ENCODE measurements at places on chromosomes 12 and 14. TPM values are rescaled to one million over a fixed set of nuclear protein-coding genes. Genes with fewer than 3 reads are reported as not detected.

ADCY4 gene
- total RNA-seq = 0.84 TPM

ERP27 gene
- total RNA-seq = not detected

IRAK3 gene
- 0.37 TPM for total RNA-seq

TAS2R19 gene
- 5.2 TPM for total RNA-seq

MYF5 gene
- total RNA-seq = not detected

DNA sequence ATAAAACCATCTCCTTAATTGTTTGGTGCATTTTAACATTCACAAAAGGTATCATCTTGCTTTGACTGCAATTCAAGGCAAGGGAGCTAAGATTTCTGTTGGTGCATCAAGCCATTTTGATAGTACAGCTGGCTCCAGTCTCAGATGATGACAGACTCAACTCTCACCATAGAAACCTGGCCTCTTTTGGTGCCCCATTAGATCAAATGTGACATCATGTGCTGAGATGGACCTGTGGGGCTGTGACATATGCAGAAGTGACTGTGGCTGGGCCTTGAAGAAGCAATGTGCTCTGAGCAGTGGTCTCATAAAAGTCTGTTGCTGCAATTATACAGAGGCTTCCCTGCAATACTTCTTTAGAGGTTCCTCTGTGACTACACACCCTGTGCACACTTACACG is 88.4 kb downstream of the SLC2A13 start:
- no peaks in the 10 kb centered on the region for H3K4me1 ChIP-seq
- no peaks in the 10 kb centered on the region for H3K27me3 ChIP-seq
- H3K27ac ChIP-seq = no peak overlapping the region
- no peak for DNase-seq
- H3K36me3 ChIP-seq = no peaks in the 10 kb centered on the region
- H3K4me3 ChIP-seq = no peak overlapping the region

DNA sequence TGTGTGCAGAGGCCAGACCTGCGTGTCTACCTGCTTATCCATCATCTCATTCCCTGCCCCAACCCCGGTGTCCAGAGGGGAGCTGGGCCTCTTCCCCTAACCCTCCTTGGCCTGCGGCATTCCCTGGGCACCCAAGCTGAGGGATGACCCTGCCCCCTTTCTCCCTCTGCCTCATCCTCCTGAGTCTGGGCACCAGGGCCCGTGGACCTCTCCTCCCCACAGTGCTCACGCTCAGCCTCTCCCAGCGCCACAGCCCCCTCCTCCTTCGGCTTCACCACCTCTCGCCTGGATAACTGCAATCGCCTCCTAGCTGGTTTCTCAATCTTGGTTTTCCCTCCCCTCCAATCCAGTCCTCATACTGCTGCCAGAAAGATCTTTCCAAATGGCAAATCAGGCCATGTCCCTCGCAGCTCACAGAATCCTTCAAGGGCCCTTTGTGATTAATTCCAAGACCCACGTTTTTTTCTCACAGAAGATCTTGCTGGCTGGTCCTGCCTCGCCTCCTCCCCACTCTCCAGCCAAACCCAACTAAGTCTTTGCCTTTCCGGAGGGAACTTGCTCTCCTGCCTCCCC is 16.2 kb downstream of the IRF2BPL start:
- H3K27me3 ChIP-seq = no peaks in the 10 kb centered on the region
- H3K36me3 ChIP-seq = no peaks in the 10 kb centered on the region
- no peak overlapping the region for H3K27ac ChIP-seq
- peaks cover 5% of the 10 kb centered on the region for H3K4me1 ChIP-seq

GRCh38 chr12:6229224-6230218 is 29.3 kb downstream of the CD9 start:
- H3K27ac ChIP-seq = no peak overlapping the region
- no peak overlapping the region for H3K4me3 ChIP-seq
- no peaks in the 10 kb centered on the region for H3K27me3 ChIP-seq
- H3K4me1 ChIP-seq = no peaks in the 10 kb centered on the region
- no peak for DNase-seq
- no peaks in the 10 kb centered on the region for H3K36me3 ChIP-seq

DNA sequence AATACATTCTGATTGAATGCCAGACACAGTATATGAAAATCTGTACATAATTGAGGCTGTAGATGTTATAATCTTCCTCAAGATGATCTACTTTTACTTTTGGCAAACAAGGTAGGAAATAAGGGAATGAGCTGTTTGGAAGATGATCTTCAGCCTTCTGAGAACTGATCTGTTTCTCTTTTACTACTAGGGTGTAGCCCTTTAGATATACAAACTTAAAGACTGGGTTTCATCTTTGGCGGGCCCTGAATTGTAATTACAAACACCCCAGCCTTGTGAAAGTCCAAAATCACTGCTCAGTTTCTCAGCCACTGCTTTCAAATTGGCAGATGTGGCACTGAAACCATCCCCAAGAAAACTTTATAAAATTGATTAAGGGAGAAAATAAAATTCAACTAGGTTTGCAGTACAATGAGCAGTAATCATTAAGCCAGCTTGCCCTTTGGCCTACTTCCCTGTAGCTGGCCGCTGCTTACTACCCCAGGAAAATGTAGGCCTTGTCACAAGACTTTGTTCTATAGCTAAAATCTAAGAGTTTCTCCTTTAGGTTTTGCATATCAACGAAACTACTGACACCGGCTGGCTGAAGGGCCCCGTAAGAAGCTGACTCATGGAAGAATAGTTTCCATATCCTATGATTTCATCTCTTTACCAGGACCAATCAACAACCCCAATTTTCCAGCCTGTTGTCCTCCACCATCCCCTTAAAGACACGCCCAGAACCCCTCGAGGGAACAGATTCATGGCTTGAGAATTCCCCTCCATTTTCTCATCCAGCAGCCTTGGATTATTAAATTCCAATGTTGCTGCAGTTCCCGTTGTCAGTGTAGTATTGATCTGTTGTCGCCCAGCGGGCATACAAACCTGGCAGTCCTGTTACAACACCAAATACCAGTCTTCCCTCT is 210.8 kb downstream of the PCNX1 start:
- H3K27ac ChIP-seq = peak overlapping the region; percentile 18
- DNase-seq = peak; percentile 66
- H3K4me1 ChIP-seq = peaks cover 9% of the 10 kb centered on the region
- H3K36me3 ChIP-seq = no peaks in the 10 kb centered on the region

DNA sequence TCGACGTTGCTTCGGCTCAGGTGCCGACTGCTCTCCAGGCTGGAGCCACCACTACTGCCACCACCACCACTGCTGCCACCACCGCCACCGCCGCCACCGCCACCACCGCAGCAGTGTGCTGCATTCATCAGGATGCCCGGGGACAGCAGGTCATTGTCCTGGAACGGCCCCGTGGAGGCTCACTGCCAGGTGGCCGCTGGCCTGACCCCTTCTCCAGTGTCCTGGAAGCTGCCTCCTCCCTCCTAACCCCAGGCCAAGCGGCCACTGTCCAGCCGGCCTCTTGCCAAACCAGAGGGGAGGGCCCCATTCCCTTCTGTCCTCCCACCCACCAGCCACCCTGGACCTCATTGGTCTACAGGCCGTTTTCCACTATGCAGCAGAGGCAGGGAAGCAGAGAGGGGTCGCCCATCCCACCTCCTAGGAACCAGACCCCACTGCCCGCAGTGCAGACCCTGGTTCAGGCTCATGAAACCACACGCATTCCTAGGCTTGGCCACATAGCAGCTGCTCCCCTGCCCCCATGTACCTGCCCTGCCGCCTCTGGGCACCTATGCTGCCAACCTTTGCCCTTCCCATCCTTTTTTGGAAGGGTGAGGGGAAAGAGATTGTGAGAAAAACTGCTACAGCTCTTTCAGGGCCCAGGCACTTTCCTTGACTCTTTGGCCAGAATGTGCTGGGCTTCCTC is 15.2 kb downstream of the ARL6IP4 start:
- no peaks in the 10 kb centered on the region for H3K36me3 ChIP-seq
- no peak overlapping the region for H3K4me3 ChIP-seq
- no peaks in the 10 kb centered on the region for H3K27me3 ChIP-seq
- DNase-seq = no peak
- H3K27ac ChIP-seq = no peak overlapping the region

DNA sequence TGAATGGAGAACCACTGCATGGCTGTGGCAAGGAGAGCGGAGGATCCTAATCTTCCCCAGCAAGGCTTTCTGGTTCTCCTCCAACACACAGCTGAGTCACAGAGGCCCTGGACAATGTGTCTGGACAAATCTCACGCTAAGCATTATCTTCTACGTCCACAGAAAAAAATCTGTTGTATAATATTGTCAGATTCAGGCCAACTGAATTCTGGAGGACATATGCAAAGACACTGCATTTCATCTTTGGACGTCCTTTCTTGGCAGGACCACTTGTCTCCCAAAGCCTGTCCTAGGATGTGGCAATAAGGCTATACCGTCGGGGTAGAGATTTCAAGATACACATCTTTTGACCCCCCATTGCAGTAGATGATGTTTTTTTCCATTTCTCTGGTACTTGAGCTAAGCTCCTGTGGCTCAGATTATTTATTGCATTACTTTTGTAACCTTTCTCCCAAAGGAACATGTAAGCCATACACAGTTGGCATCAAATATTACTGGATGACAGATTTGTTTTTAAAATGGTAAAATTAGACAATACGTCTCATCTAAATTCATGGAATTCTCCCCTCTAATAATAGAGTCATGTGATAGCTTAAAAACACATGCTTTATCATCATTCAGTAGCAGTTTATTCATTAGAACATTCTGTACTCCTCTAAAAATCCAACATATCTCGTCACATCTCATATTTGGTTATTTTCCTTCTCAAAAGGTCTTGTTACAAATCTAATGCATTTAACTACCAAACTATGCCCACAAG is 19.4 kb downstream of the LMO3 start:
- H3K27me3 ChIP-seq = no peaks in the 10 kb centered on the region
- H3K27ac ChIP-seq = peak overlapping the region; percentile 17
- H3K4me1 ChIP-seq = peaks cover 11% of the 10 kb centered on the region
- H3K4me3 ChIP-seq = no peak overlapping the region
- DNase-seq = no peak

DNA sequence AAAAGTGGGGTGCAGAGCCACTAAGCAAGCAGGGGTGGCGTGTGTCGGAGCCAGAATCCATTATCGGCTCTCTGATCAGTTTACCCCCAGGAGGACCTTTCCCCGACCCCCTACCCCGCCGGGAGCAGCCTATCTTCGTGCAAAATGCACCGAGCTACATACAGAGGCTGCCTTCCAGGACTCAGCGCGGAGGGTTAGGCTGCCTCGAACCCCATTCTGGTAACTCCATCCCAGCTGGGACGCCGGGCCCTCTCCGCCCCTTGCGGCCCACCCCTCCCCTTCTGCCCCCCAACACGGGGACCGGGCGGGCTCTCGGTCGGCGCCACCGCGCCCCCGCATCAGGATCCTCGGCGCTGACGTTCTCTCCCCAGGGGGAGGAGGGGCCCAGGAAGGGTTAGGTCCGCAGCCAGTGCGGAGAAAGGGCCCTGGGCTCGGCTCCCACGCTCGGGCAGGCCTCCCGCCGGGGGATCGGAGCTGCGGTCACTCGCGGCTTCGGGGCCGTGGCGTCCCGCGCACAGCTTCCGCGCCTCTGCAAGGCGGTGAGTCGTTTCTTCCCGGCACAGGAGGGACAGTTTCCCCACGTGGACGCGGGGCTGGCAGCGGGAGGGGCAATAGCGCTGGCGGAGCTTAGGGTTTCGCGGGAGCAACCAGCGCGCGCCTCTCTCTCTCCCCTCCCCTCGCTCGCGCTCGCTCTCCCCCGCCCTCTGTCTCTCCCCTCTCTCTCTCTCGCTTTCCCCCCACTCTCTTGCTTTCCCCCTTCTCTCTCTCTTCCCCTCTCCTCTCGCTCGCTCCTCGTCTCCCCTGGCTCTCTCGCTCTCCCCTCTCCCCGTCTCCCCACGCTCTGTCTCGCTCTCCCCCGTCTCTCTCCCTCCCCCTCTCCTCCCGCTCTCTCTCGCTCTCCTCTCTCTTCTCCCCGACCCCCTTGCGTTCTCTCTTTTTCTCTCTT is 12.5 kb upstream of the MAP3K9 start:
- H3K27ac ChIP-seq = peak overlapping the region; percentile 79
- peak; percentile 71 for DNase-seq
- H3K27me3 ChIP-seq = no peaks in the 10 kb centered on the region
- no peaks in the 10 kb centered on the region for H3K36me3 ChIP-seq
- peaks cover 15% of the 10 kb centered on the region for H3K4me1 ChIP-seq
- H3K4me3 ChIP-seq = peak overlapping the region; percentile 81

DNA sequence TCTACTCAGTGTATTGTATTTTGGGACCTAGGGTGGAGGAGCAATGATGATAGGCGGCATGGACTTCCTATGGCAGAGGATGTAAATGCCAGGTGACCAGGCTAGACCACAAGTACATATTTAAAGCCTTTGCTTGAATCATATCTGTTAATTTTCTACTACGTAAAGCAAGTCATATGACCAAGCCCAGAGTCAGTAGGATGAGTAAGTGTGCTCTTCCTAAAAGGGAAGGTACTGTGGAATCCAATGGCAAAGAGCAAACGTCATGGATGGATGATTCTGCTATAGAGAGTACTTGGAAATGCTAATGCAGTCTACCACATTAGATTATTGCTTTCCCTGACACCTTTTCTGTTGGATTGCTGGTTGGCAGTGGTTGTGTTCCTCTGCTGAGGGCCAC is 16.8 kb downstream of the GPATCH2L start:
- H3K27ac ChIP-seq = no peak overlapping the region
- no peak for DNase-seq
- no peaks in the 10 kb centered on the region for H3K27me3 ChIP-seq
- no peak overlapping the region for H3K4me3 ChIP-seq
- H3K4me1 ChIP-seq = no peaks in the 10 kb centered on the region

DNA sequence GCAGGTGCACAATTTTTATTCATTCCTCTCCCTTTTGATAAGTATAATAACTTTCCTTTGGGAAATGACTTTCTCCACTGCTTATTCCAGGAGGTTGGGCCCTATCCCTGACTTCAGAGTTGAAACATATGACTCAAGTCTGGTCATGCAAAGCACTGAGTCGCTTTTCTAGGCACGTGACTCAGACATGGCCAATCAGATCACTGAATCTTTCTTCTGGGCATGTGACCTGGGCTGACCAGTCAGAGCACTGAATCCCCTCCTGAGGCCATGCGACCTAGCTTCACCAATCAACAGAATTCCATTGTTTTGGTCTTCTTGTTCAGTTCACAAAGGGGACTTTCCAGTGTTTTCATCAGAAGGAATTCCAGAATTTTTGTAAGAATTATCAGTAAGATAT is 377.1 kb upstream of the KITLG start:
- no peaks in the 10 kb centered on the region for H3K27me3 ChIP-seq
- no peak overlapping the region for H3K4me3 ChIP-seq

- H3K36me3 ChIP-seq = no peaks in the 10 kb centered on the region
- no peak overlapping the region for H3K27ac ChIP-seq
- no peaks in the 10 kb centered on the region for H3K27me3 ChIP-seq
These were observed 40.6 kb upstream of the MED13L start for GRCh38 chr12:116317986-116318575.

DNA sequence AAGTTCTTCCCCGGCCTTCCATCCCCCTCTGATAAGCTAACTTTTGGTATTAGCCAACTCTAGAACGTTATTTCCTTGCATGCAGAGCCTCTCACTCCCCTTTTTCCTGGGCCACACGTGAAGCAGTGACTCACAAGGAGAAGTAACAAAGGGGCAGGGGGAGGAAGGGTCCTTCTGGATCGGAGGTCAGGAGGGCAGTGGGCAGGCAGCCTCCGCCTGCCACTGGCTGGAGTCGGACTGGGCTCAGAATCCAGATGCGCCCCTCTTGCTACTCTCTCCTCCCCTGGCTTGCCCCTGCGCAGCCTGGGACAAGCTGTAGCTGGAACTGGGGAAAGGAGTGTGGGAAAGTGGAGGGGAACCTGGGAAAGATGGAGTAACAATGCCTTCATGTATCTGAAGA is 55.0 kb downstream of the TPCN1 start:
- no peaks in the 10 kb centered on the region for H3K4me1 ChIP-seq
- H3K27ac ChIP-seq = no peak overlapping the region
- H3K4me3 ChIP-seq = no peak overlapping the region
- DNase-seq = no peak

Data from A673 (cell line).